NCI-H146 (cell line): ENCODE measurements at places on chromosomes 1 and 21.

- DNase-seq: no peak
Measured at GRCh38 chr1:58844176-58844575, 60.3 kb upstream of the JUN start.

DNA sequence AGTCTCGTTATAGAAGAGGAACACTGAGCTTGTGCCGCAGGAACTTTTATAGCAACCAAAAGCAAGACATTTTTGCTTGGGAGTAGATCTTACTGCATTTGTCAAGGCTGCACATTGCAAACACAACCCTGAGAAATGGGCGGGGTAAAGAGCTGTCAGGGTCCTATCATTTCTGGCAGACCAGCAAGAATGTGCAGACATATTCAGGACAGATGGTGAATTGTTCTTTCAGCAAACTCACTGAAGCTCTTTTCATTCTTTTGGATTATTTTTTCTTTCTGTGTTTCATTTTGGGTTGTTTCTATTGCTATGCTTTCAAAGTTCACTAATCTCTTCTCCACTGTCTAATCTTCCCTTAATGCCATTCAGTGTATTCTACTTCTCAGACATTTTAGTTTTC is 5.1 kb upstream of the ACTN2 start:
- no peak for DNase-seq

DNA sequence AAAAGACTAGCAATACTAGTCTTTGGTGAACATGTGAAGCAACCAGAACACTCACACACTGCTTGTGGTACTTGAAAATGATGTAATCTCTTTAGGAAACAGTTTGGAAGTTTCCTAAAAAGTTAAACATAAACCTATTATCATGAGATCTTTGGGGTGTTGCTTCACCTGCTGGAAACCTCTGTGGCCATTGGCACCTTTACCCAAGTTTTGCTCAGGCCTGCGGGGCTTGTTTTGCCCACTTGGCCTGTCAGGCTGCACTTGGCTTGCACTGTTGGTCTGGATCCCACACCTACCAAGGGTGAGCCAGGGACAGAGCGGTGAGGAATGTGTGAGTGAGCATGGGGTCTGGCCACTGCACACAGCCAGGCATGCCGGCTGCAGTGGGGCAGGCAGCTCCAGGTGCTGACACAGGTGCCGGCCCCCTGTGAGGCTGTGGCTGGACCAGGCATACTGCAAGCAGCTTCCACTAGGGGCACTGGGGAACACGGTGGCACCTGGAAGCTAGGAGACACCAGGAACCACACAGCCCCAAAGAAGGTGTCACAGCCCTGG is 14.4 kb upstream of the FNBP1L start:
- peak; percentile 6 for DNase-seq

DNA sequence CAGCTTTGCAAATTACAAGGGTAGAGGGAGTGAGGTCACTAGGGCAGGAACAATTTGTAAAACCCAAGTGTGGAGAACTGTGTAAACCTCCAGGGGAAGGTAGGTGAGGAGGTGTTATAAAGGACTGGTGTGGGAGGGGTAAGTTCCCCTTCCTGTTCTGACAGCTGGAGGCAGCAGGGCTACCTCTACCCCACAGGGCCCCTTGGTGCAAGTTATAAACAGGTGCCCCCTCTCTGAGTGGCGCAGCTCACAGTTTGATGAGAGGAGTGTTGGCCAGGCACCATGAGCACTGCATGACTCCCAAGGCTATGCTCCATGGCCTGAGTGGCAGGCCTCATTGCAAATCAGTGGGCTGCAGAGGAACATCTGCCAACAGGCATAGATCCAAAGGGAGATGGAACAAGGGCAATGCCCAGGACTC is 41.0 kb downstream of the MFSD2A start:
- no peak for DNase-seq

DNA sequence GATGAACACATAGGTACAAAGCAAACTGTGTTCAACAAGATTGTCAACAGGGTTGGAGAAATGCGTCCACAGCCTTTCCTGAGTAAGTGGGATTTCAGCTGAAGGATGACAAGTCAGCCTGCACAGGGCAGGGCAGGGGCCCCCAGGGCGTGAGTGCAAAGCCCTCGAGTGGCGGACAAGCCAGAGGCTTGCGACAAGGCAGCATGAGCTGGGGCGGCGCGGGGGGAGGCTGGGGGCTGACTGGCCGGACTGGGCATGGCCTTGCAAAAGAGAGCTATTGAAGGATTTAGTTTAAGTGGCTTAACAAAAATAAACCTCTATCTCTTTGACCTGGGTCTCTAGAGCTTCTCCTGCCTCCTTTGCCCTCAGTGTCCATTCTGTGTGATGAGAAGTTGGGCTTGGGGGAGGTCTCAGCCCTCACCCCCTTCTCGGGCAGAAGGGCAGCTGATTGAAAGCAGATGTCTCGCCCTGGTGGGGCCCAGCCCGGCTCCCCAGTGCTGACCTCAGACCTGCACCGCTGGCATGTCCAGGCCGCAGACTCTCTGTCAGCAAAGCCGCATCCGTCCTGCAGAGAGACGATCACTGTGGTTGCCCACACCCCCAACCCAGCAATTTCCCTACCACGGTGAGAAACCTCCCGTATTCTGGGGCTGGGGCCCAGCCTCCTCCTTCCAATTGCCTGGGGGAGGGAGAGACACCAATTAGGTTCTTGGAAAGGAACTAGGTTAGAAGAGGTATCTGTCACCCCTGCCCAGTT is 24.3 kb upstream of the EPS8L3 start:
- DNase-seq: no peak

- DNase-seq: peak; percentile 86
Measured at GRCh38 chr1:161117759-161118581, at the start of the genes NIT1 and PFDN2. NIT1 (plus strand) TSS chr1:161118105; CDS start chr1:161118177, 72 bp downstream. PFDN2 (minus strand) TSS chr1:161118037; CDS start chr1:161118026, 11 bp downstream.

DNA sequence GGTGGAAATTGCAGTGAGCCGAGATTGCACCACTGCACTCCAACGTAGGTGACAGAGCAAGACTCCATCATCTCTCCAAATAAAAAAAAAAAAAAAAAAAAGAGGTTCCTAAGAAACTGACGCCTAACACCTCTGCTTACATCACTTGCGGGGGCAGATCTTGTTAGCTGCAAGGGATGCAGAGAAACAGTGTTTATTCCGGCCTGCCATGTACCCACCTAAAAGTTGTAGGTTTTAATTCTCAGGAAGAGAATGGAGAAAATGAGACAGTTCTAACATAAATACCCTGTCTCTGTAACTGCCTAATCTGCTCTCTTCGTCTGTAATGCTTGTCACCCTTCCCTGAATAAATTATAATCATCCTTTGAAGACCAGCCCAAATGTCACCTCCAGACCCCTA is 9.0 kb upstream of the SRSF4 start:
- DNase-seq: no peak
